Muscle of arm (tissue), 14 donors: ENCODE measurements at places on chromosomes 7 and 10. TPM values are rescaled to one million over a fixed set of nuclear protein-coding genes. Genes with fewer than 3 reads are reported as not detected.

DNA sequence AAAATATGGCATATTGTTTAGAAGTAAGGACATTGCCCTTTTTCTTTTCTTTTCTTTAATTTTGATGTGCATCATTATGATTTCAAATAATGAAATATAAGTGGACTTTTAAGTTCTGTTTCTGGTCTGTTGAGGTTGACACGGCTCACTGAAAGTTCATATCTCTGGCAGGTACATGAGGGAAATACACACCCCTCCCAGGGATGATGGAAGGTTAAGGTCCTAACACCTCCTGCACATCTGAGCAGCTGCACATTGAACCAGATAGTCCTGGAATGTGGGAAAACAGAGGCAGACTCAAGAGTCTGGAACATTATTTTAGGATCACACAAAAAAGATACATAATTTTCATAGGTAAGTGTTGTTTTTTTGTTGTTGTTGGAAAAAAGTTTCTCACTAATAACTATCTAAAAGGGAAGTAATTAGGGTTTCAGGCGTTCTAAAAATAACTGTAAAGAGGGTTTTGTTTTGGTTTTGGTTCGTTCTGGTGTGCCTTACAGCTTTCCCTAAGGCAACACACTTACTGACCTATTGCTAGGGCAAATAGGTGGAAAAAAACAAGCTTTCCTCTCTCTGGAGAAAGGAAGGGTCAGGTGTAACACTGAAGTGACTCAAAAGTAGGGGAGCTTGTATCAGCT lies 201.2 kb upstream of the PRKCQ start:
- DNase-seq = no peak

The ATXN7L1 gene
- polyA plus RNA-seq = 6.4 TPM

The MYL10 gene
- polyA plus RNA-seq = 19.0 TPM

The HOGA1 gene
- 1.1 TPM for polyA plus RNA-seq

DNA sequence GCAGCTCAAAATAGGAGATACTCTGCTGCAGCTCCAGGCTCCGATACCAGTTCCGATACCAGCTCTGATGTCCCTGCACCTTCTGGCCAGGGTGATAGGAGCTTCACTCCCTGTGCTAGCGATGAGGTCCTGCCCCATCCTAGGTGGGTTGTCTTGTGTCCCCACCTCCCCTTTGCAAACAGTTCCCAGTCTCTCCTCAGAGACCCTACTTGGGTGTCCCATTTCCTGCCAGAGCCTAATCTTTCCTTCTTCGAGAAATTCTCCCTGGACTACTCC lies 62.7 kb upstream of the NANOS1 start:
- DNase-seq = no peak

GRCh38 chr7:147653456-147653855 lies 937.1 kb upstream of the C7orf33 start:
- no peak for DNase-seq

- DNase-seq = no peak
These were observed 4.4 kb upstream of the ATXN7L1 start for GRCh38 chr7:105880571-105881330.

The PLXDC2 gene
- 38.4 TPM for polyA plus RNA-seq

GRCh38 chr7:106692450-106693051 lies 31.6 kb upstream of the CCDC71L start:
- no peak for DNase-seq

The ANKRD61 gene
- 0.35 TPM for polyA plus RNA-seq

The AGBL3 gene
- polyA plus RNA-seq = 3.2 TPM

DNA sequence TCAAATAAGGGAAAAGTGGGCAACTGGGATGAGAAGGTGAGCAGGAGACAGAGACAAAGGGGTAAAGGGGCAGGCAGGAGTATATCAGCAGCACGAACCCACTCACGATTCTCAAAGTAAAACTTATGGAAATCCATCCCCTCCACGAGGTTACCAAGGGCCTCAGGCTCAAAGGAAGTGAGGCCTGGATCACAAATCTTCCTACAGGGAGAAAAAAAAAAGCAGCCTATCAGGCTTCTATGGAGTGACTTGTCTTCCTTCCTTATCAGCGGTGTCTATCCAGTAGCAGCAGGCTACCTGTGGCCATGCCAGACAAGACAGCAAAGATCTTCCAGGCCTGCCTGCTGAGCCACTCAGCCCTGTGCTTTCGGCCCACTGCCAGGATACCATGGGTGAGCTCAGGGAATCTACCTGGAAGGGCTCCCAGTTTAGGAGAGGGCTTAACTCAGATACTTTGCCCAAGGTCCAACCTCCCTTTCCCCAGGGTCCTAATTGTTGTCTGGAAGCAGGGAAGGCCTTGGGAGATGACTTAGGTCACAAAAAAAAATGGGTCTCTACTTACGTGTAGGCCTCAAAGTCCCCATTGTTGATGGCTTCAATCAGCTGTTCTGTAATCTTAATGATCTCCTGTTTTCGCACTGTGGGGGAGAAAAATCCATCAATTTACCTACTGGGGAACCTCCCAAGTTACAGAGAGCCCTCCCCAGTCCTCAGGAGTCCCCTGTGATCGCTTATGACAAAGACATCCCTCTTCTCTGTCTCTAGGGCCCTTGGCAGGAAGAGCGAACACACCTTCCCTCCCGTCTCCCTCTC lies 5.7 kb upstream of the NDST2 start:
- DNase-seq = no peak

GRCh38 chr7:3300221-3300650 lies 816 bp upstream of the SDK1 start:
- DNase-seq = peak; percentile 10

DNA sequence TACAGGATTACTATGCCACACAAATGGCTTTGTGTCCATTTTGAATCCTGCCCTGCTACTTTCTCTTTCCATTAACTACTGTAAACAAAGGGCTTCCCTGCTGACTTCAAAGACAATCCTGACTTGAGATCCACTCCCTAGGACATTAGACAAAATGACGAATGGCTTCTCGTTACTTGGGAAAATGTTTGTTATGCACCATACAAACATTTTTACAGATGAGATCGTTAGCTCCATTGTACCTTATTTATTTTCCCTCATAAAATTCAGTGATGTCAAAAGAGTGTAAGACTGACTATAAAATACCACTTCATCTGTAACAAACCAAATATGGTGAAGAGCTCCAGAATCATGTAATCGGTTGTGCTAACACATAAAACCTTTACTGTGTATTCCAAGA lies 121.8 kb downstream of the CD36 start:
- DNase-seq = no peak

DNA sequence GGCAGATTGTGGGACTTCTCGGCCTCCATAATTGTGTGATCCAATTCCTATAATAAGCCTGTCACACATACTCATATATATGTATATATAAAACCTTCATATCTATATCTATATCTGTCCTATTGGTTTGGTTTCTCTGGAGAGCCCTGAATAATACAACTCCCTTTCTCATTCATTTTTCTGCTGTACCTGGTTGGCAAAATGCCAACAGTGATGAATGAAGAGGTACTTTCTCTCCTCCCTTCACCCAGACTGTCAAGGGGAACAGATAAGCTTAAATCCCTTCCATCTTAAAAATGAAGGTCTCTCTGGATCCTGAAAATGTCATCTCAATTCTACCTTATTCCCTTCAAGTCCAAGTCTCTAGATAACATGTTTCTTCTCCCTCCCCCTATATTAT lies 60.3 kb upstream of the FOXP2 start:
- no peak for DNase-seq

GRCh38 chr7:94338921-94339371 lies 55.7 kb upstream of the COL1A2 start:
- no peak for DNase-seq

DNA sequence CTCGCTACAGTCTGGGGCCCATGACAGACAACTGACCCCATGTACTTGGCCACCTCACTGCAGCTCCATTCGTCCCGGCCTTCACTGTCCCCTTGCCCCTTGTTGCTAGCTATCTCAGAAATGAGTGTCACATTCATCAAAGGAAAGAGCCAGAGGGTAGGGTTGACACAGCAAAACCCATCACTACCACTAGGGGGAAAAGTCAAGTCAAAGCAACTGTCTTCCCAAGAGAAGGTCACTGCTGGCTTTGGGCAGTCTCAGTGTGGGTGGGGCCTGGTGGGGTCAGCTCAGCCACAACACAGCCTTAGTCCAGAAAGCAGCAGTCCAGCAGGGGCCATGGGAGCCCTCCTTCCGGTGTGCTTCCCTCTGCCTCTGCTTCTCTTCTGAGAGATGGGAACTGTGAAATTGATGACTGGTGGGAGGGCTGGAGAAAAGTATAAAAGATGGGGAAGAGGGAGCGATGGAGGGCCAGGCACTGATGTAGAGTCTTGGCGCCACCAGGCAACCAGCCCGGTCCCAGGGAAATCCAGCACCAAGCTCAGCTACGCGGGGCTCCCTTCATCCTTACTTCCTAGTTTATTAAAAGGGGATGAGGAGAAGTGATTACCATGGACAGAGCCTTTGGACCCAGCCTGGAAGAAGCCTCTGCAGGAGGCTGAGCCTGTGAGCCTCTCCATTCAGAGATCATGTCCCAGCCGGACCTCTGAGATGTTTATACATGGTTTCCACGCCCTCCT lies 58.0 kb downstream of the PLXNA4 start:
- no peak for DNase-seq

The MLXIPL gene
- 0.19 TPM for polyA plus RNA-seq

GRCh38 chr7:17988141-17988540 lies 39.5 kb downstream of the PRPS1L1 start:
- DNase-seq = no peak

DNA sequence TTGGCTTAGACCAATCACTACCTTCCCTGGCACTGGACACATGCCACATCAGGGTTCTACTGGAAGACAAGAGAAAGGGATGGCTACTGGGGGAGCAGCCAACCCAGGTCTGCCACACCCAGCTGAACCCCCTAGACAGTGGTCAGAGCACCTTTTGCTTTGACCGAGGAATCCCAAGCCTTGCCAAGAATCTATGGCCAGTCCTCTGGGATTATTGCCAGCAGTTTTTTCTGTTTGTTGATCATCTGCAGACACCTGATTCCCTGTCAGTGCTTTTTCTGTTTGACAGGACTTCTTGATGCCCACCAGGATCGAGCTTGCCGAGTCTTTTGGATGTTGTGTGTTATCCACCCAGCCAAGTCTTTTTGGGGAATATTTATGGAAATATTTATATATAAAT lies 476.2 kb upstream of the GALNT17 start:
- no peak for DNase-seq

DNA sequence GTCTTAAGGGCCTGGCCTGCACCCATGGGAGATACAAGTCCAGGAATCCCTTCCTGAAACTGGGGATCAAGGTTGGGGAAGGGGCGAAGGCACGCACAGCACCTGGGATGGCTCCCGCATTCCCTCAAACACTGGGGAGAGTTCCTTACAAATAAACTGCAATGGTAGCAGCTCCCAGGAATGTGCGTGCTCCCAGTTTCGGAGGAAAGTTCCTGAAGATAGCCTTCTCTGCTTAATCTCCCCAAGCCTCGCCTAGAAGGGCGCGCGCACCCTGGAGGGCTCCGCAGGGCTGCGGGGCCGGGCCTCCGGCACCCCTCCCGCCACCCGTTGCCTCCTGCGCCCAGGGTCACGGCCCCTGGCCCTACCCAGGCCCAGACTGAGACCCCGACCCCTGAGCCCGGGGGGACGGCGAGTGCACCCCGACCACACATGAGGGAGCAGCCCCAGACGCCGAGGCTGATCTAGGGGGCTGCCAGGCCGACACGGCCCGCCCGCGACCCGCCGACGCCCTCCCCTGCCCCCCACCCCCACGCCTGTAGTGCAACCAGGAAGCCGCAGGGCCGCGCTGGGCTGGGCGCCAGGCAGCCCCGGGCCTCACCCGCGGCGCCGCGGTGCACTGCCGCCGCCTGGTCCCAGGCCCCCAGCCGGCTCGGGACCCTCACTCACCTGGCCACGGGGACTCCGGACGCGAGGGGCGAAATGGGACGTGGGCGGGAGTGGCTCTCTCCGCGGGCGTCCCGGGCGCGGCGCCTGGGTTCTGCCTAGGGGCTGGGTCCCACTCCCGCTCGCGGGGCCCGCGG lies 460 bp downstream of the ANXA11 start:
- peak; percentile 53 for DNase-seq

GRCh38 chr7:39137480-39137879 lies 159.8 kb downstream of the POU6F2 start:
- no peak for DNase-seq

The PTF1A gene
- not detected for polyA plus RNA-seq

DNA sequence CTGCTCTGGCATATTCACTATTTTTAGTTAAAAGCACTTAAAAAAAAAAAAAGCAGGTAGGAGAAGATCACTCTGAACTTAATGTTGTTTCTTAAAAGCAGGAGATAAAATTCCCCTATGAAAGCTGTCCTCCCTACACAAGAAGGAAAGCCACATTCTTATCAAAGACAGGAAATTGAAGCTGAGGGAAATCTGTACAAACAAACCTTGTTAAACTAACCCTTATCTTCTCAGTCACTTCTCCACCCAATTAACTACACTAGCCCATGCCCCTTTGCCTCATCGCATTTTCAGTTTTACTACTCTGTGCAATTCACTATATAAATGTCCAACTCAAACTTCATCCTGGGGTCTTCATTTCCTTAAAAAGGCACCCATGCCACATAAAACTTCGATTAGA lies 2.7 kb upstream of the CDCA7L start:
- DNase-seq = no peak

- no peak for DNase-seq
These were observed 12.5 kb downstream of the ASNS start for GRCh38 chr7:97859606-97860204.

DNA sequence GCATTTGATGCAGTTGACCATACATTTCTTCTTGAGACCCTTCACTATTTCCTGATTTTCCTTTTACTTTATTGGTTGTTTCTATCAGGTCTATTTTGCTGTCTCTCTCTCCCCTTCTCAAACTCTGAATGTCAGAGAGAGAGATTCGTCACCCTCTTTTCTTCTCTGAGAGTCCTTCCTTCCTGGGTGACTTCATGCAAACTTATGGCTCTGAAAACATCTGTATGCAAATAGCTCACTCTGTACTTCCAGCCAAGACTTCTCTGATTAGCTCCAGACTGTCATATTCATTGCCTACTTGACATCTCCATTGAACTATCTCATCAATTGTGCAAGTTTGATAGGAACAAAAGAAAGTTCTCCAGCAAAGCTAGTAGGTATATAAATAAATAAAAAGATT lies 191.7 kb upstream of the KLF6 start:
- DNase-seq = no peak

The ADAM12 gene
- 15.5 TPM for polyA plus RNA-seq

GRCh38 chr10:121339114-121339513 lies 259.1 kb downstream of the FGFR2 start:
- DNase-seq = no peak

- DNase-seq = no peak
These were observed 72.9 kb upstream of the TMEM248 start for GRCh38 chr7:66847879-66848790.

- no peak for DNase-seq
These were observed 142.5 kb downstream of the SRPK2 start for GRCh38 chr7:105246256-105246655.

The NUDT5 gene
- polyA plus RNA-seq = 29.8 TPM

DNA sequence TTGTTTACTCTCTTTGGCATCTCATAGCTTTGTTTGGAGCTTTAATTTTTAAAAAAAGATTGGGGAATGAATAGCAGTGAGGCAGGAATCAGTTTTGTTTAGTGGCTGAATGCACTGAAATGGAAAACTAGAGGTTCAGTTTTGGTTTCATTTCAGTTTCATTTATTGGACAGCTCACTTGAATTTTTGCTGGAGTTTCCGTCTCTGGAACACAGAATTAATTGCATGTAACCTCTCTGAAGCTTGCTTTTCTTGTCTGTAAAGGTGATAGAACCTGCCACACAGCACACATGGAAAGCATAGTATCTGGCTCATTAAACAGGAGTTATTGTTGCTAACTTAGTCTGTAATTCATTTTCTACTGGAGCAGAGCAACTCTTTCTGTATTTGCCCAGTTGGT lies 7.1 kb downstream of the GRM8 start:
- no peak for DNase-seq
